NCI-H2107 (cell line): ENCODE measurements at places on chromosomes 7 and 10.

DNA sequence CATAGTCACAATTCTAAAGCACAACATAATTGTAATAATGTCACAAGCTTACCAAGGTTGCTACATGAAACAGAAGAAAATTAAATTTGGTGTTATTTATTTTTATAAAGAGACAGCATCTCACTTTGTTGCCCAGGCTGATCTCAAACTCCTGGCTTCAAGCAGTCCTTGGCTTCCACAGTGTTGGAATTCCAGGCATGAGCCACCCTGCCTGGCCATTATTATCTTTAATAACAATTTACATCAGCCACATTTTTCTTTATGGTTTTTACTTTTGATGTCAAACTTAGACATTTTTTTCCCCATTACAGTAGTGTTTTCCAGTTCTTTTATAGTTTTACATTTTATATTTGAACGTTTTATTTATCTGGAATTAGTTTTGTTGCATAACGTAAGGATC, 46.7 kb downstream of the BMPR1A start:
- no peak for DNase-seq

GRCh38 chr10:124212702-124213101, 119.3 kb upstream of the CHST15 start:
- no peak for DNase-seq

DNA sequence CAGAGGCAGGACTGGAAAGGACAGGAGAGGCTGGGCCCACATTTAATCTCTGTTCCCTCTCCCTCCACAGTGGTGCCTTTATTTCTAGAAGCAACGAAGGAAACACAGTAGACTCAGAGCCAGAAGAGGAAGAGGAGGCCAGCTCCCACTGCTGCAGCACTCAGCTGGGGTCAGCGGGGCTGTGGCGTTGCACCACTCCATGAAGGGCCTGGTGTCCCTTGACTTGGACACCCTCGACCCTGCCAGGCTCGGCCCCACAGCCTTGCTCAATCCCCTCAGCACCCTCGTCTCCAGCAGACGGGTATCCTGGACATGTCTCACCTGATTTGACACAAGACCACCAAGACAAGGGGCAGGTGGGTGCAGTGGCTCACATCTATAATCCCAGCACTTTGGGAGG, 38.8 kb downstream of the PRKAG2 start:
- no peak for DNase-seq

DNA sequence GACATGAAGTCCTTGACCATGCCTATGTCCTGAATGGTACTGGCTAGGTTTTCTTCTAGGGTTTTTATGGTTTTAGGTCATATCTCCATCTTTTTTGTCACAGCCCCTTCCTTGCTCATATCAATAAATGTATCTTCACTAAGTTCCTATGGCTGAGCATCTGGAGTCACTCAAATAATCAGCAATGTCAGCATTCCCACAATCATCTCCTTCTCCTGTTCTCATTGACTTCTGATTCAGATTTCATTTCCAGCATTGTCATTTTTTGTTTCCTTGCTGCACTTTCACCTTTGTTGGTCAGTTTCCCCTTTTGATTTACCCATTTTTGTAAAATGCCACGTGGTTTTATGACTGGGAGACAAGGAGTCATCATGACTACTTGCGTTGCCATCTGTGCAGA, 181.2 kb downstream of the BICC1 start:
- no peak for DNase-seq

GRCh38 chr7:68314208-68314607, 1284.1 kb upstream of the AUTS2 start:
- DNase-seq: no peak

DNA sequence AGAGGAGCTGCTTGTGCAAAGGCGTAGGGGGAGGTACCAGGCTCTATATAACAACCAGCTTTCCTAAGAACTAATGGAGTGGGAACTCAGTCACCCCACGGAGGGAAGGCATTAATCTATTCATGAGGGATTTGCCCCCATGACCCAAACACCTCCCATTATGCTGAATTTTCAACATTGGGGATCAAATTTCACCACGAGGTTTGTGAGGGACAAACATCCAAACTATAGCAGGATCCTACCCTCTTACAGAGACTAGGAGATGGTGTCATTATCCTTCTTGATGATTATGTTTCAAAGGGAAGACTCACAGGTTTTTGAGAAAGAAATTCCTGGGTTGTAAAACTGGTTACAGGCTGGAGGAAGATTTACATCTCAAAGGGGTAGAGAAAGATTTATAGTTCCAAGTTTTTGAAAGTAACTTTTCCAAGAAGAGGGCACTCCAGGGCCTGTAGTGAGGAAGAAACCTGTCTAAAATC, 295.0 kb upstream of the DKK1 start:
- no peak for DNase-seq

DNA sequence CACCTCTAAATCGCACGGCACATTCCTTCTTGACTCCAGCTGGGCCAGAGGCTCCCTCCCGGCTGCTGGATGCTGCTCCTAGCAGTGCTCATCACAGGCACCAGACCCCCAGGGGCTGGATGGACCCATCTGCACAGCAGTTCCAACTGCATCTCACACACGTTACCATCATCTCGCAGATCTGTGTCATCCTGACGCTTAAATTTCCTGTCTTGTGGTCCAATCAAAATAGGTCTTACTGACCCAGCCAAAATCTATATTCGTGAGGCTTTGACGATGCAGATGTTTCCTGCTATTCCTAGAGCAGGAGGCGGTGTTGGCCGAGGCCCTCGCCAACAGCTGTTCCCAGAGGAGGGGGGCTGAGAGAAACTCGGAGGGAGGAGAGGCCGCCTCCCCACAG, 108.0 kb downstream of the MKI67 start:
- no peak for DNase-seq

- no peak for DNase-seq
Observed at GRCh38 chr7:129831424-129832058, 121.2 kb downstream of the UBE2H start.

GRCh38 chr7:87369216-87369615, 23.8 kb downstream of the CROT start:
- no peak for DNase-seq

- DNase-seq: no peak
Observed at GRCh38 chr7:83455612-83456011, 193.3 kb downstream of the SEMA3E start.

- DNase-seq: no peak
Observed at GRCh38 chr10:24349379-24350001, 140.6 kb downstream of the KIAA1217 start.

DNA sequence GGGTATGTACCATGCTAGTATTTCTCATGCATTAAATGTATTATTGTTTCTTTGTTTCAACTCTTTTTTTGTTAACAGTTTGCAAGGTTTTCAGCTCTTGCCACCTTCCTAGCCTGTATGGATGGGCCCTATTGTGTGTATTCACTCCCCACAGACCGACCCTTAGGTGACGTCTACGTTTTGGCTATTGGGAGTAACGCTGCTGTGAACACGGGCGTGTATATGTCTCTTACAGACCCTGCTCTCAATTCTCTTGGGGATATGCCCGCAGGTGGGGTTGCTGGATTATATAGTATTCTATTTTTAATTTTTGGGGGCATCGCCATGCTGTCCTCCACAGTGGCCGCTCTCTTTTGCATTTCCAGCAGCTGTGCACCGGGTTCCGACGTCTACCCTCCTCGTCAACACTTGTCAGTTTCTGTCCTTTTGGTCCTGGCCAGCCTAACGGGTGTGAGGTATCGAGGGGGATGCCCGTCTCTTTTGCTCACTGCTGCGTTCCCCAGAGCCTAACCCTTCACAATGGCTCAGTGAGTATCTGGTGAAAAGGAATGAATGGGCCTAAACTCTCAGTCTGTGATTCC, 64.1 kb upstream of the GNA12 start:
- no peak for DNase-seq

- DNase-seq: no peak
Observed at GRCh38 chr10:102342958-102343357, 52.5 kb upstream of the NFKB2 start.

DNA sequence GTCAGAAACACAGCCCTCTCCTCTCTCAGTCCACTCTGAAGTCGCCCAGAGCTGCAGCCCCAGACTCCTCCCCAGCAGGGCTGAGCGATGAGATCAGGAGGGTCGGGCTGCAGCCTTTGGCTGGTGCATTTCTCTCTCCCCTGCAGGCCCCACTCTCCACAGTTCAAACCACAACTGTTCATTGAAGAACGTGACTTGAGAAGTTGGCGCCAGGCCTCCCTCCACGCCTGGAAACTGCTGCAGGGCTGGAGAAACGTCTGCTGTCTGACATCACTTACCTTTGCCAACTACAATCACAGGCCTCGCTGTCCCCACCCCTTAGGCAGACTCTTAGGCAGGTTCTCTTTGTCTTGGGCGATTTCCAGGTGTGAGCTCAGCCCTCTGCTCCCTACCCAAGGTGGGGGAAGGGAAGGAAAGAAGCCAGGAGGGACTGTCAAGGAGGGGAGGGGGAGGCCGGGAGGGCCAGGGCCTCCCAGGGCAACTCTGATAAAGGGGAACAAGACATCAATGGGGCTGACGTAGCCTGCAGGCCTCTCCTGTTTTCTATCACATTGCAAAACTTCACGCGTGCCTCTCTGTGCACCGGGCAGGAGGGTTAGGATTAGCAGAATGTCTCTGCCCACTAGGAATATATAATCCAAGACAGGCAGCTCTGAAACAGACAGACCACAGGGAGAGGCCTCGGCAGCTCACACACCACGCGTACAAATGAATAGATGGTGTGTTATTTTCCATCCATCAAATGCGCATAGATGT, 32.7 kb downstream of the CALML5 start:
- DNase-seq: peak; percentile 42

- no peak for DNase-seq
Observed at GRCh38 chr7:114264023-114264422, 150.6 kb upstream of the FOXP2 start.

GRCh38 chr10:98313598-98313997, 45.6 kb upstream of the LOXL4 start:
- no peak for DNase-seq

- DNase-seq: no peak
Observed at GRCh38 chr10:125052146-125052545, 108.2 kb downstream of the CTBP2 start.

GRCh38 chr7:93728292-93728691, 153.8 kb upstream of the CALCR start:
- no peak for DNase-seq

DNA sequence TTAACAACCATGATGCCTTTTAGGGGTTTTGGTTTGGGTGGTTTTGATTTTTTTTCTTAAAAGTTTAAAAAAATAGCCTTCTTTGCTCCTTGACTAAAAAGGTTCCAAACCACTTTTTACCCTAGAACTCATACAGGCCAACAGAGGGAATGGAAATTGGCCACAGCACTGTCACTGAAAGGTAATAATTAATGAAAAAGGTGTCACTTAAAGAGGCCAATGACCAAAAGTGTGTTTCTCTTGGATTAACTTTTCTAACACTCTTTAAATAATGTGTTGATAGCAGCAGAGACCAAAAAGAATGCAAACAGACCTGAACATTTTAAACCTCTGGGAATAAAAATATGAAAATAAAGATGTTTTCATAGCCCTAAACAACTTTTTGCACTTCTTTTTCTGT, 221.1 kb upstream of the TCF7L2 start:
- DNase-seq: no peak

GRCh38 chr7:23205909-23206767, 24.3 kb downstream of the NUP42 start:
- DNase-seq: no peak

- no peak for DNase-seq
Observed at GRCh38 chr10:128167926-128168520, 41.8 kb upstream of the MKI67 start.

DNA sequence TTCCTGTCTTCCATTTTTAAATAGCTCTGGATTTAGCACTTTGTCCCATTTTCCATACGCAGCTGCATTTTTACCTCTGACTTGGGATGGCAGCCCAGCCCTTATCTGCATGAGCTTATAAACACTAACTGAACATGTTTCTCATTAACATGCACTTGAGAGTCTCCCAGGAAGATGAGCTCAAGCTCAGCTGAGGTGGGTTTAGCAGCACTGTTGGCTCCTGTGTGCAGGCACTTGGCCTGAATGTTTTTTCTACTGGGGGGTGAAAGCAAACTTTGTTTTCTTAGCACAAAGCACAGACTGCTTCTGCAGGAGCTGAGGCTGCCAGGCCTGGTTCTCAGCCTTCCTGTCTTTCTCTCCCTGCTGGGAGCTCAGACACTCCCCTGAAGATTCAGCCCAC, 1093.6 kb upstream of the AUTS2 start:
- DNase-seq: no peak

- no peak for DNase-seq
Observed at GRCh38 chr10:110009736-110010475, 2.1 kb downstream of the ADD3 start.

DNA sequence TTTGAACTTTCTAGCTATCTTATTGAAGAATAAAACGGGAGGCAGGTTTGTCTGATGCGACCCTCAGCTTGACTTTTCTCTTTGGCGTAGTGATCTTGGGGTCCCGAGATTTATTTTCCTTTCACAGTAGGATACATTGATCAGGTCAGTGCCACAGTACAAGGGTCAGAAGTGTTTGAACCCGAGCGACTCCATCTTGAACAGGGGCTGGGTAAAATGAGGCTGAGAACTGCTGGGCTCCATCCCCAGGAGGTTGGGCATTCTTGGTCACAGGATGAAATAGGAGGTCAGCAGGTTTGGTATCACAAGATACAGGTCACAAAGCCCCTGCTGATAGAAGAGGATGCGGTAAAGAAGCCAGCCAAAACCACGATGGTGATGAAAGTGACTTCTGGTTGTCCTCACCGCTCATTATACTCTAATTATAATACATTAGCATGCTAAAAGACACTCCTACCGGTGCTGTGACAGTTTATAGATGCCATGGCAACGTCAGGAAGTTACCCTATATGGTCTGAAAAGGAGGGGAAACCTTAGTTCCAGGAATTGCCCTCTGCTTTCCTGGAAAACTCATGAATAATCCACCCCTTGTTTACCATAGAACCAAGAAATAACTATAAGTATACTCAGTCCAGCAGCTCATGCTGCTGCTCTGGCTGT, 3.0 kb upstream of the TECPR1 start:
- no peak for DNase-seq

GRCh38 chr10:117653170-117653515, 110.6 kb downstream of the EMX2 start:
- no peak for DNase-seq

GRCh38 chr7:128307061-128307460, 36.6 kb downstream of the RBM28 start:
- no peak for DNase-seq

GRCh38 chr10:125782616-125783015, 7.0 kb upstream of the MMP21 start:
- no peak for DNase-seq

GRCh38 chr10:97320480-97321031, 1.5 kb downstream of the FRAT1 start:
- no peak for DNase-seq

GRCh38 chr10:18021725-18022480, 70.2 kb downstream of the SLC39A12 start:
- no peak for DNase-seq
